Spinal cord (tissue), 10 donors: ENCODE measurements at places on chromosomes 6 and 20. TPM values are rescaled to one million over a fixed set of nuclear protein-coding genes. Genes with fewer than 3 reads are reported as not detected.

GRCh38 chr6:82396964-82397751 lies 33.5 kb downstream of the TPBG start:
- no peaks in the 10 kb centered on the region for H3K36me3 ChIP-seq
- H3K4me1 ChIP-seq, result no peaks in the 10 kb centered on the region
- no peak overlapping the region for H3K27ac ChIP-seq
- no peaks in the 10 kb centered on the region for H3K27me3 ChIP-seq
- DNase-seq, result no peak

DNA sequence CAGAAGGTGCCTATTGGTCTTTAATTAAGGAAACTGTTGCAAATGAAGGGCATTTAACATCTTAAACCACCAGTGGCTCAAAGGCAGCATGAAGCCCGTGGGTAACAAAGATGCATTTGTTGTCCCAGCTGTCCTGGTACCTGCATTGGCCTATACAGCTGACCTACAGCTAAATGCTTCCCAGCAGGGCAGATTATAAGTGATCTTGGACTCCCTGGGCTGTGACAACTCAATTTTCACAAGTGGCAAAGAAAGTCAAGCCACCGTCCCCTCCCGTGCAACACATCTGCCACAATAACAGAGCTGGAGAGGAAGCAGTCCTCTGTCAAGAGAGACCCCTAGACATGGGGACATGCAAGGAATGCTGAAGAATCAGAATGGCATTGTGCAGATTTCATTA lies 31.5 kb upstream of the EDN3 start:
- no peaks in the 10 kb centered on the region for H3K4me1 ChIP-seq
- H3K4me3 ChIP-seq, result no peak overlapping the region
- DNase-seq, result no peak
- peaks cover 2% of the 10 kb centered on the region for H3K27me3 ChIP-seq

- H3K4me1 ChIP-seq, result no peaks in the 10 kb centered on the region
- no peaks in the 10 kb centered on the region for H3K27me3 ChIP-seq
- H3K36me3 ChIP-seq, result no peaks in the 10 kb centered on the region
- H3K27ac ChIP-seq, result no peak overlapping the region
- H3K4me3 ChIP-seq, result no peak overlapping the region
Observed at GRCh38 chr6:119979862-119980261, 630.3 kb upstream of the MAN1A1 start.

- DNase-seq, result no peak
- H3K27ac ChIP-seq, result no peak overlapping the region
- H3K36me3 ChIP-seq, result no peaks in the 10 kb centered on the region
- no peak overlapping the region for H3K4me3 ChIP-seq
- H3K27me3 ChIP-seq, result no peaks in the 10 kb centered on the region
- H3K4me1 ChIP-seq, result no peaks in the 10 kb centered on the region
Observed at GRCh38 chr6:133966654-133967329, 13.8 kb downstream of the TBPL1 start.

Gene ADAM33
- 21.1 TPM for total RNA-seq

GRCh38 chr6:84043555-84043954 lies 10.0 kb downstream of the MRAP2 start:
- no peak overlapping the region for H3K27ac ChIP-seq
- DNase-seq, result no peak
- no peaks in the 10 kb centered on the region for H3K27me3 ChIP-seq
- no peaks in the 10 kb centered on the region for H3K36me3 ChIP-seq

DNA sequence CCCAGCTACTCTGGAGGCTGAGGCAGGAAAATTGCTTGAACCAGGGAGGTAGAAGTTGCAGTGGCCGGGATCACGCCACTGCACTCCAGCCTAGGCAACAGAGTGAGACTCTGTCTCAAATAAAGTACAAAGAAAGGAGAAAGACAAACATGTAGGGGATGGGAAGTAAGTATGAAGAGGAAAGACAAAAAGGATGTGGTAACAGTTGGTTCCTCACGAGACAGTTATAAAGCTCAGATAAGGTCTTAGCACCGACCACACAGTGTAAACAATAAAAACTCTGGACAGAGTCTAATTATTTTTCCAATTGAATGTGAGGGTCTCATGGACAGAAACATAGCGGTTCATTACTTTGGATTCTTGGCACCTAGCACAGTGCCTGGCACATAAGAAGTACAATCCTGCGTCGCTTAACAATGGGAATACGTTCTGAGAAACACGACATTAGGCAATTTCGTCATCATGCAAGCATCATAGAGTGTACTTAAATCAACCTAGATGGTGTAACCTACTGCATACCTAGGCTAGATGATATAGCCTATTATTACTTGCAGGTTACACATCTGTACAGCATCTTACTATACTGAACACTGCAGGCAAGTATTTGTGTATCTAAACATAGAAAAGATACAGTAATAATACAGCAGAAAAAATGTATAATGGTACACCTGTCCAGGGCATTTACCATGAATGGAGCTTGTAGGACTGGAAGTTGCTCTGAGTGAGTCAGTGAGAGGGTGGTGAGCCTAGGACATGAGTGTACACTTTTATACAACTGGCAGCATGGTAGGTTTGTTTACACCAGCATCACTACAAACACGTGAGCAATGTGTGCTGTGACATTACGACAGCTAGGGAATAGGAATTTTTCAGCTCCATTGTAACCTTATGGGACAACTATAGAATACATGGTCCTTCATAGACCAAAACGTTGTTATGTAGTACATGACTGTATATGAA lies 38.2 kb downstream of the MBOAT1 start:
- H3K36me3 ChIP-seq, result no peaks in the 10 kb centered on the region
- no peak for DNase-seq
- no peak overlapping the region for H3K27ac ChIP-seq
- no peak overlapping the region for H3K4me3 ChIP-seq
- no peaks in the 10 kb centered on the region for H3K4me1 ChIP-seq
- H3K27me3 ChIP-seq, result no peaks in the 10 kb centered on the region

Gene TTBK1
- 12.3 TPM for total RNA-seq

DNA sequence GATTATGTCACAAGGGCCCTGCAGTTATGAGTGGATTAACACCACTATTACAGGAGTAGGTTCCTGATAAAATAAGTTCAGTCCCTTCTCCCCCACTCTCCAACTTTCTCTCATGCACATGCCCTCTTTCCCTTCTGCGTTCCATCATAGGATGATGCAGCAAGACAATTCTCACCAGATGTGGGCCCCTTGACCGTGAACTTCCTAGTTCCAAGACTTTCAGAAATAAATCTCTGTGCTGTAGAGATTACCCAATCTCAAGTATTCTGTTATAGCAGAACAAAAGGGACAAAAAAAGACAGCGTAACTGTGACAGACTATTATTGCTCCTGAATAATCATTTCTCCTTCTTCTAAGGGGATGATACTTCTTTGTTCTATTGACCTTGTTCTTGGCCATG lies 33.8 kb upstream of the TMEM244 start:
- no peak overlapping the region for H3K4me3 ChIP-seq
- no peak overlapping the region for H3K27ac ChIP-seq
- no peak for DNase-seq
- H3K4me1 ChIP-seq, result no peaks in the 10 kb centered on the region

DNA sequence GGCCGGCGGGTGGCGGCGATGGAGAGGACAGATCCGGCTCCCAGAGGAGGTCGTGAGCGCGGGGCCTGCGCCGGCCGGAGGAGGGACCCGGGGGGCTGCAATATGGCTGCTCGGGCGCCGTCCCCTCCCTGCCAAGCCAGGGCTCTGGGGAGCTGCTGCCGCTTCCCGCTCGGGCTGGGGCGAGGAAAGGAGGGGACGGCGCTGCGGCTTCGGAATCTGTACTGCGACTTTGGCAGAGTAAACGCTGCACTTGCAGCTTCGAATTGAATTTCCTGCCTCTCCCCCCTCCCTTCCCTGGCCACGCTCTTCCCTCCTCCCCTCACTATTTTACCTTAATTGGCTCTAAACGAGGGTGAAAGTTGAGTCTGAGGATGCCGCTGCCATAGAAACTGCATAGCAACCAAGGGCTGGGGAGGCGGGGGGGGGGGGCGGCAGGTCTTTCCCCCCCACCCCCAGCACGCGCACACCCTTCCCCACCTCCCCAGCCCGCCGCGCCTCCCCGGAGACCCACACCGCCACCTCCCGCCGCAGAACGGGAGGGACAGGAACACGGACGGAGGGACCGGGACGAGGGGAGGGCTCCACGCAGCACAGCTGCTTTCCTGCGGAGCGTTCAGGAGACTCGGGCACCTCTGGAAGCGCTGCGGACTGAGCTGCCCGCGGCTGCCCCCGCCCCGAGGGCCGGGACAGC lies 93.9 kb downstream of the RNASET2 start:
- no peak for DNase-seq
- peak overlapping the region; percentile 61 for H3K4me3 ChIP-seq
- H3K27me3 ChIP-seq, result no peaks in the 10 kb centered on the region
- H3K36me3 ChIP-seq, result no peaks in the 10 kb centered on the region
- H3K4me1 ChIP-seq, result peaks cover 30% of the 10 kb centered on the region

Gene DNAH8
- total RNA-seq, result 0.10 TPM
